EH (cell line): ENCODE measurements at places on chromosomes 11 and 22.

GRCh38 chr11:72413914-72414628 lies 20.3 kb downstream of the CLPB start:
- peak; percentile 81 for DNase-seq

GRCh38 chr22:23418159-23418788 lies 161.8 kb downstream of the IGLL1 start:
- no peak for DNase-seq

GRCh38 chr11:8631395-8632118 lies 37.5 kb upstream of the STK33 start:
- DNase-seq: peak; percentile 86

GRCh38 chr11:126456783-126457542 lies 101.5 kb downstream of the ST3GAL4 start:
- no peak for DNase-seq

GRCh38 chr11:103326070-103326794 lies 217.0 kb downstream of the DYNC2H1 start:
- peak; percentile 86 for DNase-seq

DNA sequence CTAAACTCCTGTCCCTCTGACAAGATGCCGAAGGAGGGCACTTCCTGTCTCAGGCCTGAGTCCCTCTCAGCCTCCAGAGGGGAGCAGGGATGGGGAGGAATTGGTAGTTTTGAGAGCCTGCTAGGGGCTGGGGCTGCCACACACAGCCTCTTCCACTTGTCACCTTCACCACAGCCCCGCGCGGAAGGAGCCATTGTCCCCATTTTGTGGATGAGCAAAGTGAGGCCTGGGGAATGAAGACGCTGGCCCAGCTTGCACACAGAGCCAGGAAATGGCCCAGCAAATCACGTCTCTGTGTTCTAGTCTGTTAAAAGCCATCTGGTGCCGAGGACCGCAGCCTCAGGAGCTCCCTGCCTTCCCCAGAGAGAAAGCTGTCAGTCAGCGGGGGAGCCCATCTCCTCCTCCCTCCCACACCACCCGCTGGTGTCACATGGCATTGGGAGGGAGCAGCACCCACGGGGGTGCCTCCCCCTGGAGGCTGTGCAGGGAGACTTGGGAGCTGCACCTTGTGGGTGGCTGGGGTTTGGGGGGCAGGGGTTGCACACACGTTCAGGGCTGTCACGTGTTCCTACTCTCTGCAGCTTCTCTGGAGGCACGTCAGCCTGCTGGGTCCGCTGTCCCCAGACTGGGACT lies 34.6 kb downstream of the RASD2 start:
- no peak for DNase-seq

DNA sequence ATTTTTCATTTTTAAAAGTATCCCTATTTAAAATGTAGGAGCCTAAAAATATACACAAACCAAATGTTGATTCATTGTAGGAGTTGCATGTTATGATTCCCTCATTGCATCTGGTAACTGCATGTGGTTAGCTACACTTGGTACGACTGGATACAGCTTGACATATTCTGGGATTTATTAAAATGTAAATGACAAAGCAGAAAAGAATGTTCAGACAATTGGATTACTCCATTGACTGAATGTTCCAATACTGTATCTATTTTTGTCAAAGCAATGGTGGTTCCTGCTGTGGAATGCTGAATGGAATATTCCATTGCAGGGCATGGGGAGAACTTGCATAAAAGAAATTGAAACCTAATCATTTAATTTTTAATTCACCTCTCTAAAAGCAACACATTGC lies 30.8 kb downstream of the BLID start:
- peak; percentile 95 for DNase-seq

DNA sequence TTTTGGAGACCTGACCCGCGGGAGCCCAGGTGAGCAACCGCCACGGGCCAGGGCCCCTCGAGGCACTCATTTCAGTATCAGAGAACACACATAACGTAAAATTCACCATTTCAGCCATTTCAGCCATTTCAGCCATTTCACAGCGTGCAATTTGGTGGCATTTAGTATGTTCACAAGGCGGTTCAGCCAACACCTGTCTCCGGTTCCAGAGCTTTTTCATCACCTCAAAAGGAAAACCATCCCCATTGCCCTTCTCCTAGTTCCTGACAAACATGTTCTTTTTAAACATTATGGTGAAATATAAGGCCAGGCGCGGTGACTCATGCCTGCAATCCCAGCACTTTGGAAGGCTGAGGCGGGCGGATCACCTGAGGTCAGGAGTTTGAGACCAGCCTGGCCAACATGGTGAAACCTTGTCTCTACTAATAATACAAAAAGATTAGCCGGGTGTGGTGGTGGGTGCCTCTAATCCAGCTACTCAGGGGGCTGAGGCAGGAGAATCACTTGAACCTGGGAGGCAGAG lies 119.3 kb downstream of the KCNQ1 start:
- no peak for DNase-seq

GRCh38 chr22:25545146-25545545 lies 19.3 kb upstream of the GRK3 start:
- no peak for DNase-seq

DNA sequence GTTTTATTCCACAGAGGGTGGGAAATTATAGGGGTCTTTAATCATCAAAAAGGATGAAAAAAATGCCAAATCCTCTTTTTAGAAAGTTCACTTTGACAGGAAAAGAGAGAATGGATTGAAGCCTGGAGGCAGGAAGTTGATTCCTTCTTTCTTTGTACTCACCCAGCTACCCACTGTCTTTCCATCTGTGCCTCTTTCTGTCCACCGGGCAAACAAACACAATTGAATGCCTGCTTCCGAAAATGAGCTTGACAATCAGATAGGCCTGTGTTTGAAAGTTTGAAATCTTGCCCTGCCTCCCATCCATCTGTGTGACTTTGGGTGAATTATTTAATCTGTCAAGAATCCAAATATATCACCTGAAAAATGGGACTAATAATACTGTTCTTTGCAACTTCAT lies 81.1 kb downstream of the SCN3B start:
- DNase-seq: no peak

DNA sequence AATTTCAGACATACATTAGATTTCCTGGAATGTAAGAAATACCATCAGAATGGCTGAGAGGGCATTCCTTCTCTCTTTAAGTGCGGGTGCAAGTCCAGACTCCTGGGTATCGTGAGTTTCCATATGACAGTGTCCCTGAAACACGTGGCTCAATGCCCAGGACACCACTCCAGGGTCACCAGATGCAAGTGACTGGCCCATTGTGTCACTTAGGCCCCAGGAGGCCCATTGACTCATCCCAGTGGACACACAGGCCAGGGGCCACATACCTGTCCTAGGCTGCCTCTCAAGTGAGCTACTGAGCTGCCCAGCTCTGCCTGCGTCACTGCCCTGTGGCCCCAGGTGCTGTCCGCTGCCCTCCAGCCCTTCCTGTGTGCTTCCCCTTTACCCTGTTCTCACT lies 18.5 kb downstream of the FBLN1 start:
- DNase-seq: no peak

- DNase-seq: no peak
Observed at GRCh38 chr11:921921-922678, 3.6 kb upstream of the AP2A2 start.

DNA sequence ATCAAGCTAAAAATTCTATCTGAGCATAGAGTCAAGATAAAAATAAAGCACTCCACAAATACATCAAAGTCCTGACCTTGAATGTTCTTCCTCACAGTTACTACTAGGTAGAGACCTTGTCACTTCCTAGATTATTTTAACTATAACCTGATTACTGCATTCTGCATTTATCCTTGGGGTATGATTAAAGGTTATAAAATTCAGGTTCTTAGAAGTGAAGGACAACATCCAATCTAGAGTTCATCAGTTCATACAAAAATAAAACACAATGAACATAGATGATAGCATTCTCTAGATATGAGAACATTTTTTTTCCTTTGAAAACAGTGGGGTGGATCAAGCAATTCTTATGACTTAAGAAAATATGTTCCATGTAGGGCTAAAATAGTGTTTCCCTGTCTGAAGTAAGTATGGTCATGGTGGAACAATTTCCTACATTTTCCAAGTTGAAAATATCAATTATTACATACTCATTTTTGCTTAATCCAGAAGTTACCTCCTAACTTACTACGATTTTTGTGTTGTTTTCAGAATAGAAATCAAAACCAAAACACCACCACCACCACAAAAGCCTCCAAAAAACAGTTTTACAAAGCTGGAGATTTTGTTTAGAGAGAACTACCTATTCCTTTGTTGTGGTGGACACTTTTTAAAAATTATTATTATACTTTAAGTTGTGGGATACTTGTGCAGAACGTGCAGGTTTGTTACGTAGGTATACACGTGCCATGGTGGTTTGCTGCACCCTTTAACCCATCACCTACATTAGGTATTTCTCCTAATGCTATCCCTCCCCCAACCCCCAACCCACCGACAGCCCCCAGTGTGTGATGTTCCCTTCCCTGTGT lies 112.0 kb upstream of the DDI1 start:
- peak; percentile 19 for DNase-seq

DNA sequence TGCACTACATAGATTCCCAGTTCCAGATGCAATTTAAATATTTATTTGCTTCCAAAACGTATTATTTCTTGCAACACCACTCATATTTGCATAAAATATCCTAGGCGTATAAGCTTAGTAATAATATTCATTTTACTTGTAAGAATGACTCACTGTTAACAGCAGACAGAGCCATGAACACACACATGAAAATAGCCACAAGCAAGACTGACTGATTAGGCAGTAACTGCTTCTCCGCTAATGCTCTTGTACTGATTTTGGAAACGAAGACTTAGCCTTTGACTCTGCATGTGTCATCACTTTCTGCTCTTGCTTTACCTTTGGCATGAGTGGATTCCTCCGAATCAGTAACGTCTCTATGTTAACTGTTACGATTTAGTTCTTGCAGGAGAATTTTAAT lies 6.0 kb downstream of the OR10Q1 start:
- no peak for DNase-seq

DNA sequence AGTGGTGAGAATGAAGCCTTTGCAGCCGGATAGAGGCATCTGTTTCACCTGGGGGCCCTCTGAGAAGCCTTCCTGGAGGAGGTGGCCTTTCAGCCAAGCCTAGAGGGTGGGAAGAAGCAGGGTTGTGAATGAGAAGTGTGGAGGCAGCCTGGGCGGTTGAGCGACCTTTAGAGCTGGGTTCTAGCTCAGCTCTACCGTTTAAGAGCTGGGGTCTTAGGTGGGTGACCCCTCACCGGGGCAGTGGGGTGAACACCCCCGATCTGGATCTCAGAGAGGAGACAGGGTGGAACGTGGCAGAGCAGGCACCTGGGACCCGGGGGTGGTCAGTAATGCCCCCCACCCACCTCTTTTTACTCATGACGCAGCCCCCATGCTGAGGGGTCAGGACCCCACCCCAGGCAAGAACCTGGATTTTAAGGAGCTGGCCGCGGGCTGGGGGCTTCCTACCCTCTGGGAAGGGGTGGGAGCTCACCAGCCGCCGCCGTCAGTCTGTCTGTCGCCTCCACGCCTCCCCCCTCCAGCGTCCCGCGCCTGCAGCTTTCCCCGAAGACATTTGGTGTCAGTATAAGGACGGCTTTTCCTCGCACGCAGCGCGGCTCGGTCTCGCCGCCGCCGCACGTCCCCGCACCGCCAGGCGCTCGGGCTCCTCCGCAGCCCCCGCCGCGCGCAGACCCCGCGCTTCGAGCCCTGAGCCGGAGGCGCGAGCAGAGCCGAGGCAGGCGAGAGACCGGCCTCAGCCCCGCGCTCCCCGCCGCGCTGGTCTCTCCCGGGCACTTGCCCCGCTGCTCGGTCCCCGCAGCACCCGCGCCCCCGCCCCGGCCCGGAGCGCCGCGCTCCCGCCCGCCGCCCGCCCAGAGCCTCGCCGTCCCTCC lies 13.3 kb upstream of the CACNA1I start:
- peak; percentile 31 for DNase-seq
